ENCODE measurements at places on chromosomes 2 and 18.

DNA sequence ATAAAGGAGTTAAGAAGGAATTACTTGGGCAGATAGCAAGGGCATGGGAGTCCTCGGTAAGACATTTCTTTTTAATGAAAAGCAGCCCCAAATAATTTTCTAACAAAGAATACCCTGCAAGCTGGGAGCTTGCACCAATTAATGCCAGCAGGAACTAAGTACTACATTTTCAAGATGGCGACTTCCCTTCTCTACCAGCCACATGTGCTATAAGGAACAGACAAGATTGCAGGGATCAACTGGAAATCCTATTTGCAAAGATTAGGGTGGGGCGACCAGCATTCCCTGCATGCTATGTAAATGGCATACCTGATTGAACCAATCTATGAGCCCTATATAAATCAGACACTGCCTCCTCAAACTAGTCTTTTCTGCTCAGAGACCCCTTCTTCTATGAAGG, 827.5 kb downstream of the ADCYAP1 start:
- no peak for DNase-seq

GRCh38 chr2:21422724-21423522, 299.2 kb downstream of the TDRD15 start:
- no peak for DNase-seq

- DNase-seq: no peak
Observed at GRCh38 chr2:147100406-147101035, 744.3 kb upstream of the ACVR2A start.

DNA sequence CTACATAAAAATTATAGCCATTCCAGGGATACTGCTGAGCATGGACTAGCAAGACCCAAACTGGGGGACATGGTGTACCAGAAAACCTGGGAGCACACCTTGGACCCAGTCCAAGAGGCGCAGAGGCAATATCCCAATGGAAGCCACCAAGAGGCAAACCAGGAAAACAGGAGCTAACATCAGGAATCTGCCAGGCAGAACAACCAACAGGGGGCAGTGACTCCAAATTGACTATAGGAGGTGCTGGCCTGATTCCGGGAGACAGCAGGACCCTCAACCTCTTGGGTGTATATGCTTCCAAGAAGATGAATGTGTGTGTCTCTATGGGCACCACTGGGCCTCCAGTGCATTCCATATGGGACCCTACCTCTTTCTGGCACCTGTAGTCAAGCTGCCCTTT, 172.7 kb upstream of the ARL4C start:
- DNase-seq: no peak

- DNase-seq: no peak
Observed at GRCh38 chr2:127104881-127105655, 1.9 kb downstream of the BIN1 start.

DNA sequence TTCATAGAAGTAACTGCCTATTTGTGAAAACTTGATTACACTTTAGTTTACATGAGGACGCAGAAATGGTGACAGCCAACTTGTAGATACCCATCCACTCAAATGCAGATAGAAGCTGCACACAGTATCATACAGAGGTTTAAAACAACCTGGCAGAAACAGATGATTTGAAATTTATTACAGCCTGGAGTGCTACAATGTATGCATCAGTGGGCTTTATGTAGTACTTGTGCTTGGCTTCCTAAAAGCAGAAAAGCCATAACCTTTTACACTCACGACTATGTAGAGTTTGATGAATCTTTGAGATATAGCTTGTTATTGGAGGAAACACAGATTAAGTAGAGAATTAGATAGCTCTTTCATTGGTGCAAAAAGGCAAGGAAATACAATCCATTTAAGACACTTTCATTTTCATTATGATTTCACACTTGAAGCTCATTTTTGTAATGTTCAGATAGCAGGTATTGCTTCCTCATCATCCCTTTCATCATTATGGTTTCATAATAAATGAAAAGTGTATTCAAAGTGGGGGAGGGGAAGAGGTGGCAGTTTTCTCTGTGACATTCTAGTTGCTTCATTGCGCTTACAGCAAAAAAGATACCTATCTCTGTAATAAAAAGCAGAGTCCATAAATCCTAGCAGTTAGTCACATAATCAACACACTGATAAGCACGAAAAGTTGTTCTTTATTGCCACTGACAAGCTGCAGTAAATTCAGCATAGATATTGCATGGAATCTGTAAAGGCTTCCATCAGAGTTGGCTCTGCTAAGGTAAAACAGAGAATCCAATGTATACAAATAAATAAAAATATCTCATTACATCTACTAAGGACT, 789.8 kb upstream of the FSHR start:
- no peak for DNase-seq

DNA sequence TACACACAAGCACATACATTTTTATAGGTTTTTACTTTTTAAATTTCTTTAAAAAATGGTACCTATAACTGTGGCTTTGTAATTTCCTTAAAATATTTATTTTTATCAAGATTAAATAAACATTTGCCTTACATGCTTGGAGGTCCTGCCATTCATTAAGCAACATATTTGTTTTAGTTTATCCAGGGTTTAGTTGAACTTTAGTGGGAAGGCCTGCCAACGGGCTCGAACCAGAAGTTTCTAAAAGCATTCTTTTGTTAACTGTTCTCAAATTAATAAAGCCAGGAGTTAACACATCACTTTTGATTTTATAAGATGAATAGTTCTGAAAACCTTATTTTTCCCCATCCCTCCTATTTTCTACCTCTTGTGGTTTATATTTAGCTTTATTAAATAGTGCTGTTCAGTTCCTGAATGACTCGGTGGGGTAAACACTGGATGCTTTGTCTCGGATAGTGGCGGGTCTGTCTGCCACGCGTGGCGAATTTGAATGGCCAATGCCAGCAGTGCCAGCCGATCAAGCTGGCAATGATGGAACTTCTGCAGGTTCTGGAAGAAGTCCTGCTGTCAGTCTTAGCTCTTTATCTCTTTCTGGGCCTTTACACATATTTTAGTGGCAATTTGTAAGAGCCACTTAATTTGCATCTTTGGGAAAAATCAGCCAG, 32.2 kb downstream of the SH3YL1 start:
- DNase-seq: no peak

DNA sequence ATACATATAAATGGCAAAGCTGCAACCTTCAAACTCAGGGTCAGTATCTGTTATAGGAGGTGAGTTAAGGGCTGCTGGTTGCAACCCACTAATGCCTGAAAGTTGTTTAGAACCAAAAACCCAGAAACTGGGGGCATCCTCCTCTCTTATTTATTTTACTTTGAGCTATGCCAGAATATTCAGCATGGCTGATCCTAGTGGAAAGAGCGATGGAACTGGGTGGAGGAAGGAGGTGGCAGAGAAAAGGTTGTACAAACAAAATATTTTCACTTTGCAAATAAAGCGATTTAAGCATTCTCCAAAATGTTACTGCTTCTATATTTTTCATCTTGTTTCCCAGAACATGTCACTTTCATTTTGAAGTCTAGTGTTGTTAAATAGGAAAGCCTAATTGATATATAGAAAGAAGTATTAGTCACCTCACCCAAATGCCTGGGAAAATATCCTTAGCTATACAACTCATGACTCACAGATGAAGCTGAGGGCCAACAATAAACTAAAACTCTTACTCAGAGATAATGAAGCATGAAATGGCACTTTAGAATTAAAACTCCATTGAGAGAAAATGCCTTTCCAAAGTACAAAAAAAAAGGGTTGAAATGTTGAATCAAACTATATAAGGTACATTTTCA, 251.4 kb upstream of the UBE2E3 start:
- no peak for DNase-seq

DNA sequence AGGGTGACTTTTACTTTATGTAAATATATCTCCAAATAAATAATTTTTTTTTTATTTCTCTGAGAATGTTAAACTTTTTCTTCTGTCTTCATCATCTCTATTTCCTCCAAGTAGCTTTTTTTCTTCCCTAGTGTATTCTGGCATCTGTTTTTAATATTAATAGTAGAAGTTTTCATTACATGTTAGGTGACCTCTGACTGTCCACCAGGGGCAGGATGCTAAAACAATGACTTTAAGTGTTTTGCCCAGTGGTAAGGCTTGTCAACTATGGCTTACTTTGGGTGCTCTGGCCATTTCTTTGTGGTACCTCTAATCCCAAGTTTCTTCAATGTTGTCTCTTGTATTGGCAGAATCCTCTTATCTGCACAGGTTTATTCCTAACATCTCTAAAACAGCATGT, 127.1 kb downstream of the SRBD1 start:
- DNase-seq: no peak

DNA sequence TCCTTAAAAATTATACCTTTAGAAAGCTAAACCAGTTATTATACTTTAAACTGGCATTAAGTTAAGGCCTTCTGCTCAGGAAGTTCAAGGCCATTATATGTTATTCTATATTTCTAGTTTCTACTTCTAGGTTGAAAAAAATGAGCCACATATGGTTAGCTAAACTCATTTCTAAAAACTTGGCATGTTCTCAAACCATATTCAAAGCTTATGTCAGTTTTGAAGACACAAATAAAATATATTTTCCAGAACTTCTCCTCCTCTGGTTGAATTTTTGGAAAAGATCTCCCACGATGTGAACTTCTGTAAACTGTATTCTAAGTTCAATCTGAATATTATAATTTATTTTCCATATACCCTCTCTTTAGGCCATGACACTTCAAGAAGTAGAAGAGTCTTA, 103.5 kb downstream of the NYAP2 start:
- no peak for DNase-seq

DNA sequence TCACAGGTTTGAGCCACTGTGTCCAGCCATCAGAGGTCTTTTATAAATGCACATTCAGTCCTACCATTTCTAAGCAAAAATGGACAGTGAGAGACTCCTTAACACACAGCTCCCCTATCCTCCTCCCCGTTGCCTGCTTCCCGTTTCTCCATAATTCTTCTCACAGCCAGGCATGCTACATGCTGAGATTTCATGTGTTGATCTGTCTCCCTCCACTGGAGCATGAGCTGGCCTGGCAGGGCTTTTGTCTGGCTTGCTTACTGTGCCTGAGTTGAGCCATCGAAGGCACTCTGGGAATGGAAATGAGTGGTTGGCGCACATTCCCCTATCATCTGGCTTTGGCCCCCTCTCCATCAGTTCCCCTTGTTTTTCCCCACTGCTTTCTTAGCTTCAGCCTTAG, 413.5 kb downstream of the PTPRM start:
- DNase-seq: no peak

- no peak for DNase-seq
Observed at GRCh38 chr2:131027566-131028528, 65.4 kb downstream of the FAM168B start.

GRCh38 chr18:61080954-61081528, 252.2 kb upstream of the CDH20 start:
- DNase-seq: no peak

DNA sequence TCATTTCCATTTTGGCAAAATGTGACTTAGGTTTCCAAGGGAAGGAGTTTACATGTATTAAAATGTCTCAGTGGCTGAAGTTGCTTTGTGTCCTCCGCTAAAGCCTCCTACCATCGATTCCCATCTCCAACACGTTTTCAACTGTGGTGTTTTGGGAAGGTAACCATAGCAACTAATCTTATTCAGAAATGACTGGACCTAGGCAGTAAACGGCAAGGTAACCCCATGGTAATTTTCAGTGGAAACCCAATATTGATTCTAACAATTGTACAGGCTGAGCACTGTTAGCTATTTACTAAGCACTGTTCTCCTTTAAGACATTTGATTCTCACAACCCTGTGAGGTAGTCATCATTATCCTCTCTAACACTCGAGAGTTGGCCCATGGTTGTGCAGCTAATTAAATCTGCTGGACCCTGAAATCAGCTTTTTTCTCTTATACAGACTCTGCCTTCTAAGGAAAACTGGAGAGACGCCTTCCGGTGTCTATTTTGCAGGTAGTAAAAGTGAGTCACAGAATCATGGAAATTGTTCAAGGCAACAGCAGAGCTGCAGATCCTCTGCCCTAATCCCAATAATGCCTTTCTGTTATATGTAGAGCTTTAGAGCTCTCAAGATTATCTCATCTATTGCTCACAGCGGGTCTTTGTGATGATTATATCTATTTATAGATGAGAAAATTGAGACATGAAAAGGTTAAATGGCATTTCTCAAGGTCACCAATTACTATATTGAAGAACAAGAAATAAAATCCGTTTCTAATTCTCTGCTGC, 36.2 kb downstream of the FASTKD2 start:
- no peak for DNase-seq

DNA sequence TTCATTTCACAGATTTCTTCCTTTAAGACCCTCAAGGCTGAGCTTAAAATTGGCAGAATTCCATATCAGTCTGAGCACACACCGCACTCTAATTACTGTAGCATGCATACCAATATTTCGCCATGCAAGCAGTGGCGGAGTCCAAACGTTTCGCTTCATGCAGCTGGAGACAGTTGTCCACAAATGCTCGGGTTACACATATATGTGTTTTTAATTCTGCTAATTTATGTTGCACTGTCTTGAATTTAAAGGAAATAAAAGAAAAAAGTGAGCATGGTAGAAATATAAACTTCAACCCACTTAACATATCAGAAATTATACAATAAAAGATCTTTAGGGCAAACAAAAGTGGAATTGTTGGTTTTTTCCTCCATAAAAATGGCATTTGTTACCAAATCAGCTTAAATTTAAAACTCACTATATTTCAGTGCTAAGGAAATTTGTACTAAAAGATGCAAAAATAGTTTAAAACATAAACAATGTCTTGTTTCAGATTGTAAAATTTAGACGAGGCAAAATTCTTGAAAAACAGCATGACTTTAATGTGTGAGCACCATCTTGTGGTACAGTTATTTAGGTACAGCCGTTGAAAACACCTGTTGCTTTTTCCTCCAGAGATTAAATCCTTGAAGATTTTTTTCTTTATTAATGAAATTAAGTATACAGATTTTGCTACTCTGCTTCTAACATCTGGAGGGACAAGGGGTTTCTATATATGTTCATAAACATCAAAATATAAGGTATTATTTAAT, 24.1 kb upstream of the KANSL1L start:
- no peak for DNase-seq

DNA sequence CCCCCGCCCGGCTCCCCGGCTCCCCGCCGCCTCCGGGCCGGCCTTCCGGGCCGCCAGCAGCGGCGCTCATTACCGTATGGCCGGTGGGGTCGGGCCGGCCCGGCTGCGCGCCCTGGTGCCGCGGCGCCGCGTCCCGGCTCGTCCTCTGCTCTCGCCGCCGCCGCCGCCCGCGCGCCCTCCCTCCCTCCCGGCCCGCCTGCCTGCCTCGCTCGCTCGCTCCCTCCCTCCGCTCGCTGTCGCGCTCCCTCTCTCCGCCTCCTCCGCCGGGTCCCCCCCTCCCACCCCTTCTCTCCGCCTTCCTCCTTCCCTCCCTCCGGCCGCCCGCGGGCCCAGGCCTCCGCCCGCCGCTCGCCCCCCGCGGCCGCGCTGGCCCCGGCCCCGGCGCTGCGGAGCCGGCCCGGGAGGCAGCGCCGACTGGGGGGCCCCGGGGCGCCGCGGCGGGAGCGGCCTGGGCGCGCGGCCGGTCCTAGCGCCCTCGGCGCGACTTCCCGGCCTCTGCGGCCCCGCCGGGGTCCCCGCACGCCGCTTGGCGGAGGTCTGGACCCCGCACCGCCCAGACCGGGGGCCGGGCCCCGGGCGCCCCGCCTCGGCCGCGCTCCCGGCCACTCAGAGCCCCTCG, at the start of gene DNMT3A:
TSS of gene DNMT3A (minus strand) at position 173 of the 619 bp plus-strand sequence. CDS start 27,941 bp downstream, outside the sequence.
- peak; percentile 31 for DNase-seq

All from activated T-helper 1 cell treated with anti-CD3 and anti-CD28 coated beads, Interleukin-12 subunit alpha, Interleukin-12 subunit beta, Interleukin-2, Interleukin-4 antibody, amounts not matched to agents 30 ng/mL and 10 ng/mL and 1 ng/mL, durations not matched to agents 14 hours and 24 hours and 36 hours (primary cell).